Placental pericyte (primary cell): ENCODE measurements at places on chromosomes 5 and 9. TPM values are rescaled to one million over a fixed set of nuclear protein-coding genes. Genes with fewer than 3 reads are reported as not detected.

The STARD4 gene
- 181 and 348 TPM in 2 replicates for total RNA-seq

The LCN15 gene
- not detected in 2 replicates for total RNA-seq

The AK1 gene
- 23.2 and 39.1 TPM in 2 replicates for total RNA-seq

The GABRA6 gene
- total RNA-seq = 0.29 TPM in 1 of 2 replicates, not detected in the other

The ADGRV1 gene
- 0.14 and 0.66 TPM in 2 replicates for total RNA-seq

The FOXE1 gene
- total RNA-seq = 0.14 and 0.22 TPM in 2 replicates

The PCDHA5 gene
- total RNA-seq = not detected in 2 replicates
